Right lung (tissue), 10 donors: ENCODE measurements at places on chromosomes 16 and 17. TPM values are rescaled to one million over a fixed set of nuclear protein-coding genes. Genes with fewer than 3 reads are reported as not detected.

The SLC13A2 gene
- polyA plus RNA-seq = 0.48 TPM

The TM4SF5 gene
- polyA plus RNA-seq = not detected

The CBX2 gene
- 25.6 TPM for polyA plus RNA-seq

The KRT40 gene
- not detected for polyA plus RNA-seq

The MT4 gene
- polyA plus RNA-seq = not detected

The ALDH3A2 gene
- 81.1 TPM for polyA plus RNA-seq

The SRCAP gene
- 39.7 TPM for polyA plus RNA-seq

The HES7 gene
- 0.22 TPM for polyA plus RNA-seq

The FBXL19 gene
- 13.9 TPM for polyA plus RNA-seq

The CCL8 gene
- 0.68 TPM for polyA plus RNA-seq

The IRX3 gene
- 78.1 TPM for polyA plus RNA-seq

The GGT6 gene
- 9.8 TPM for polyA plus RNA-seq

The CMTM2 gene
- polyA plus RNA-seq = 0.60 TPM

The ODAD4 gene
- polyA plus RNA-seq = 6.0 TPM

The HBM gene
- polyA plus RNA-seq = 19.6 TPM

The NXPH3 gene
- 0.84 TPM for polyA plus RNA-seq

The RUNDC3A gene
- 2.0 TPM for polyA plus RNA-seq

- DNase-seq = no peak
Observed at GRCh38 chr16:55955424-55955823, 80.3 kb upstream of the CES5A start.

DNA sequence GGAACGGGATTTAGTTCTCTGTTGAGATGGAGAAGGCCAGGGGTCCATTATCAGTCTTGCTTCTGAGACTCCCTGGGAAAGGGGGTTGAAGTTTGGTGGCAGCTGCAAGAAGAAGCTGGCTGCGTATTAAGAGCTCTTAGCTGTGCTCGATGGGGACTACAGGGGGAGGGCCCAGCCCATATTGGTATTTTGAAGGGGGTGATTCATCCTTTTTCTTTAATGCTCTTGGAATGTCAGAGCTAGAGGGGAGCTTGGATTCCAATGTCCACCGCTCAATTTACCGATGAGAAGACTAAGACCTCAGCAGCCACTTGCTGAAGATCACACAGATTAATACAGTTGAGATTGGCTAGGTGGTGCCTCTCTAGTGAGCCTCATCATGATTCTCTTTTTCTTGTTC, 5.0 kb downstream of the NOG start:
- no peak for DNase-seq

GRCh38 chr16:13944816-13945215, 24.9 kb downstream of the ERCC4 start:
- no peak for DNase-seq

GRCh38 chr16:54936201-54936978, 5.7 kb downstream of the IRX5 start:
- no peak for DNase-seq

- no peak for DNase-seq
Observed at GRCh38 chr17:28041844-28042656, 427 bp upstream of the NLK start.

- no peak for DNase-seq
Observed at GRCh38 chr16:11280616-11281522, at the start of gene PRM1. Gene PRM1, minus strand, starts transcription at chr16:11281330. Its CDS starts 92 bp downstream, at chr16:11281238.

GRCh38 chr16:88853325-88853941, 3.3 kb downstream of the GALNS start:
- no peak for DNase-seq

DNA sequence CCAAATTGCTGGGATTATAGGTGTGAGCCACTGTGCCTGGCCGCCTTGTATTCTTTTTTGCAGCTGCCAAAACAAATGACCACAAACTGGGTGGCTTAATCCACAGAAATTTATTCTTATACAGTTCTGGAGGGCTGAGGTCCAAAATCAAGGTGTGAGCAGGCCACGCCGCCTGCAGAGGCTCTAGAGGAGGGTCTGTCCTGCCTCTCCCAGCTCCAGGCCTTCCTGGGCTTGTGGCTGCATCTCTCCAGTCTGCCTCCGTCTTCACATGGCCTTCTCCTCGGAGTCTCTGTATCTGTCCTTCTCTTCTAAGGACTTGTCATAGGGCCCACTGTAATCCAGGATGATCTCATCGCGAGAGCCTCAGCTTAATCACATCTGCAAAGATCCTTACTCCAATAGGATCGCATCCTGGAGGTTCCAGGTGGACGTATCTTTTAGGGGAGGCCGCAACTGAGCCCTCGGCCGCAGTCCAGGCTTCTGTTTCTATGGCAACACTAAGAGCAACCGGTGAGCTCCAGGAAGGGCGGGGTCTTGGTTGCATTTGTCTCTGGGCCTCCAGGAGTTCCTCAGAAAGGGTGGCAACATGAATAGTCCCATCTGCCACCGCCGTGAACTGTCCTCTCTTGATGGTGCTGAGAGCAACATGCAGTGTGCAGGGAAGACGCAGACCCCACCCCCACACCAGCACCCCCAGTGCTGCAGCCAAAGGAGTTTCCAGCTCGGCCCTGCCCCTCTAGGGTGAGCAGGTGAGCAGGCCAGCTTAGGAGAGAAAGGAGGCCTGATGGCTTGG, 29.5 kb upstream of the CREBBP start:
- no peak for DNase-seq

DNA sequence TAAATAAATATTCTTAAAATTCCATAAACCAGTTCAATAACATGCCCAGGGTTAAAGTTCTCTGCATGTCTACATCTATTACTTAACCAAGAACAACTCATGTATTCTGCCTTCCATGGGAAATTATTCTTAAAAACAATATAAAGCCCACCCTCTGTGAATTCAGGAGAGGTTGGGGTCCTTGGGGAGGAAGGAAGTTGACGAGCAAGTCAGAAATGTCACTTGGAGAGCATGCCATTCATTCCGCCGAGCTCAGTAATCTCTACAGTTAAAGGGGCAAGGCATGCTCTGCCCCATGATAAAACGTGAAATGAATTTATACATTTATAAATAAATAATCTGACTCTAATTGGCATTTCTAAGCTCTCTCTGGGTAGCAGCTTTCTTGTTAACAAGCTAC, 405.1 kb downstream of the TOX3 start:
- DNase-seq = no peak

- DNase-seq = peak; percentile 39
Observed at GRCh38 chr17:76585649-76586593, at the start of gene ST6GALNAC2. Gene ST6GALNAC2, minus strand, starts transcription at chr17:76585860. Its CDS starts 52 bp downstream, at chr17:76585808.

DNA sequence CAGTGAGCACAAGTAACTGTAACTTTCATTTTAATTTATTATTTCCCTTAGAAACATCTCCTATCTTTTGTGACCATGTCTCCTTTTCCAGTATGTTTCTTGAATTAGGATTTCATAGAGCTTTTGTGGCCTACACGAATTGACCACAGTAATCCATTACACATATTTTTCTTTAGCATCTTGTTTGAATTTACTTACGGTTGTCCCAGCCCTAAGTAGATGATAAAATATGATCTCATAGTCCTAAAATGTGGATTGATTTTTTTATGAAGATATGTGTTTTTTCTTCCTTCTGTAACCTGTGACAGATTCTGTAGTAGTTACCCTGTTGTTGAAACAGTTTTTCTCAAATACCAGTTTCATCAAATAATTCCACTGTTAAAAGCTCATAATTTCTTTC, 61.5 kb downstream of the NF1 start:
- DNase-seq = no peak

DNA sequence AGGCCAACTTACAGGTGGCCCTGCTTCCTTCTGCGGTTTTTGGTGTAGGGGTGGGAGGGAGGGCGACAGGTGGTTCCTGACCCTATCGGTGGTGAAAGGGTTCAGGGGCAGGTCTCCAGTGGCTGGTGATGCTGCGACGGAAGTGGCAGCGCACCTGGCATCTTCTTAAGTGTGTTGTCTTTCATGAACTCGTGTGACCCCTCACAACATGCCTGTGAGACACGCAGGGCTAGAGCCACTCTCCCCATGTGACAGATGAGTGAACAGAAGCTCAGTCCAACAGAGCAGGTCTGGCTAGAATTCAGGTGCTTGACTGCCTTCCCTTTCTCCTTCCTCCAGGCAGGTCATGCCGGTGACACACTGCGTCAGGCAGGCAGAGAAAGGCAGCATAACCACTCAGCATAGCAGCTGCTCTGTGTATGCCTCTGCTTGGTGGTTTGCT, 8.0 kb downstream of the TNFAIP1 start:
- no peak for DNase-seq

GRCh38 chr16:88208112-88208511, 174.6 kb upstream of the ZNF469 start:
- no peak for DNase-seq

GRCh38 chr16:57184887-57185445, 873 bp downstream of the PSME3IP1 start:
- DNase-seq = no peak

GRCh38 chr17:28855336-28855679, 492 bp downstream of the ERAL1 start:
- DNase-seq = no peak

DNA sequence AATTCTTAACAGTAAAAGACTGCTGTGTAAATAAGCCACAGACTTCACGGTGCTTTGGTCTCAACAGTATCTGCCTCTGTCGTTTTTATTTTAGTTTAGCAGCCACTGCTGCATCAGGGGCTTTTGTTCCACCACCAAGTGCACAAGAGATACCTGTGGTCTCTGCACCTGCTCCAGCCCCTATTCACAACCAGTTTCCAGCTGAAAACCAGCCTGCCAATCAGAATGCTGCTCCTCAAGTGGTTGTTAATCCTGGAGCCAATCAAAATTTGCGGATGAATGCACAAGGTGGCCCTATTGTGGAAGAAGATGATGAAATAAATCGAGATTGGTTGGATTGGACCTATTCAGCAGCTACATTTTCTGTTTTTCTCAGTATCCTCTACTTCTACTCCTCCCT, 7.9 kb downstream of the HERPUD1 start:
- DNase-seq = no peak

DNA sequence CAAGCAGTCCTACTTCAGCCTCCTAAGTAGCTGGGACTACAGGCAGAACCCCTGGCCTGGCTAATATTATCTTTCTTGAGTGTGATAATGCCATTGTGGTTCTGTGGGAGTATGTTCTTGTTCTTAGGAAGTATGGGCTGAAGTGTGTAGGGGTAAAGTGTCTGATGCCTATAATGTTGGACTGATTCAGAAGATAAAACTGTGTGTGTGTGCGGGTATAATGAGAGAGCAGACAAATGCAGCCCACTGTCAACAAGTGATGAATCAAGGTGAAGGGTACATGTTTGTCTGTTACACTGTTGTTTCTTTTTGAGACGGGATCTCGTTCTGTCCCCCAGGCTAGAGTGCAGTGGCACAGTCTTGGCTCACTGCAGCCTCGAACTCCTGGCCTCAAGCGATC, 127.5 kb downstream of the CLEC16A start:
- no peak for DNase-seq

GRCh38 chr16:84062734-84063640, 20.4 kb upstream of the SLC38A8 start:
- no peak for DNase-seq

DNA sequence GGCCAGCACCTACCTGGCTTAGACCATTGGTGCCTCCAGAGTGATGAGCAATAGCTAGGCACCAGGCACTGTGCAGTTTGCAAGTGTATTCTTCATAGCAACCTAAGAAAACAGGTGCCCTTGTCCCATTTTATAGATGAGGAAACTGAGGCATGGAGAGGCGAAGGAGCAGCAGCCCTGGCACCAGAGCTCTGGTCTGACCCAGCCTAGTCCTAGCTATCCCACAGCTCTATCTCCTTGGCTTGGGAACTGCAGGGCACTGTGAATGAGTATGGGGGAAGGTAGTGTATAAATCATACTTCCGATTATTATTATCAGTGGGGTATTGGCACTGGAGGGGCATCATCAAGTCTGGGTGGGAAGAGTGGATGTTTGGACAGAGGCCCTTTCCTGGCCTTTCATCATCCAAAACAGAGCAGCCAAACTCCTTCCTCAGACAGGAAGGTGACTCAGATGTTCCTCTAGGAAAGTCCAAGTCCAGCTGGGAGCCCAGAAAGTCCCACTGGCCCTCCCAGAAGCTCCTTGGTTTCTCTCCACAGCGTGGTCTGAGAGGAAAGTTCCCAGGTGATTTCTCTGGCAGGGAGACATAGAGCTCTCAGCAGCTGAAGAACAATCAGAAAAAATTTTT, 32.0 kb upstream of the PLLP start:
- no peak for DNase-seq

DNA sequence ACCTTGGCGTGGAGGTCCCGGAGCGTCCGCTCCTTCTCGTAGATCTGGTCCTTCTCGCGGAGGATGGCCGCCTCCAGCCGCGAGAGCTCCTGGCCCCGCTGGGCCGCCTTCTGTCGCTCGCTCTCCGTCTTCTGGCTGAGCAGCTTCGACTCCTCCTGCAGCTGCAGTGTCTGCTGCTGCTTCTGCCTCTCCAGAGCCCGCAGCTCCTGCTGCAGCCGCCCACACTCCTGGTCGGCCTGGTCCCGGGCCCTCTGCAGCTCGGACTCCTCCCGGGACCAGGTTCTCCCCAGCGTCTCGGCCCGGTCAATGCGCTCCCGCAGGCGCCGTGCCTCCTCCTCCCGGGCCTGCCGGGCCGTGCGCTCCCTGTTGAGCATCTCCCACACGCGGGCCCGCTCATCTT, 7.6 kb downstream of the CDK3 start:
- no peak for DNase-seq

- no peak for DNase-seq
Observed at GRCh38 chr16:69348222-69348621, 3.4 kb downstream of the TMED6 start.

DNA sequence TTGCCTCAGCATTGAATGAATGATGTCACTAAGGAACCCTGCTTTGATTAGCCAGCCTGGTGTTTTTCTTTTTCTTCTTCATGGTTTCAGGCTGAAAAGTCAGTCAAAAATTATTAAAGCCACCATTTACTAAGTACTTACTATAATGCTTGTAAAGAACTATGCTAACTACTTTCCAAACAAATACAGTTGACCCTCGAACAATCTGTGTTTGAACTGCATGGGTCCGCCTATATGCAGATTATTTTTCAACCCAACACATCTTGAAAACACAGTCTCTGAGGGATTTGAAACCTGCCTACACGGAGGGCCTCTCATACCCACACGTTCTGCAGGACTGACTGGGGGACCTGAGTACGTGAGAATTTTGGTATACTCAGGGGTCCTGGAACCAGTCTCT, 136.3 kb downstream of the PARN start:
- no peak for DNase-seq

- DNase-seq = no peak
Observed at GRCh38 chr16:62135911-62136310, 99.7 kb upstream of the CDH8 start.

- no peak for DNase-seq
Observed at GRCh38 chr17:83053739-83054451, 25.5 kb upstream of the METRNL start.

DNA sequence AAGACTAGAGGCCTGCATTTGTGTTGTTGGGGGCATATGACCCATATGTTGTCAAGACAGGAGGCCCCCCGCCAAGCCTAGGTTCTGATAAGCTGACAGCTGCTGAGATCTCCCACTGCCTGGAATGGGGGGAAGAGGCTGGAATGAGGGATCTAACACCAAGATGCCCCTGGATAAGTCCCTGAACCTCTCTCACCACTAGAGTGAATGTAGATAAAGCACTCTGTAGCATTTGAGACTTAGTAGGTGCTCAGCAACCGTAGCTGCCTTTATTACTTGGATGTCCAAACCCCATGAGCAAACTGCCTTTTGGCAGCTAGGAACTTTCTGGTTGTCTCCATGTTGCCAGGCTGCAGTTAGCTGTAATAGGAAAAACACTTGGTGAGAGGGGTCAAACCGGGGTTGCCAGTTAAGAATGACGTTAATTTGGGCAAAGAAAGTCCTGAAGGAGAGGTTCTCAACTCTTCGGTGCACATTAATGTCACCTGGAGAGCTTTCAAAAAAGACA, 4.4 kb upstream of the RASL10B start:
- no peak for DNase-seq

GRCh38 chr16:57045694-57046381, 46.5 kb upstream of the CPNE2 start:
- DNase-seq = peak; percentile 57

GRCh38 chr17:76438906-76439305, 14.0 kb downstream of the UBE2O start:
- no peak for DNase-seq
